PC-9 (cell line): ENCODE measurements at places on chromosomes 16 and 17. TPM values are rescaled to one million over a fixed set of nuclear protein-coding genes. Genes with fewer than 3 reads are reported as not detected.

LRRC75A gene
- total RNA-seq, result 14.0 and 15.8 TPM in 2 replicates

SLC25A11 gene
- total RNA-seq, result 50.7 and 56.2 TPM in 2 replicates

CPHXL2 gene
- not detected in 2 replicates for total RNA-seq

GPR179 gene
- total RNA-seq, result 0.57 and 0.58 TPM in 2 replicates

SPATA32 gene
- 0.35 and 0.48 TPM in 2 replicates for total RNA-seq

TP53TG3B gene
- not detected in 2 replicates for total RNA-seq

HYDIN gene
- total RNA-seq, result 25.9 and 31.0 TPM in 2 replicates

ICAM2 gene
- 7.8 and 9.2 TPM in 2 replicates for total RNA-seq
